Thoracic aorta (tissue), 2 donors: ENCODE measurements at places on chromosomes 13 and 19. TPM values are rescaled to one million over a fixed set of nuclear protein-coding genes. Genes with fewer than 3 reads are reported as not detected.

METTL21C gene
- not detected for total RNA-seq

MEX3D gene
- total RNA-seq: 26.4 TPM

SLC10A2 gene
- total RNA-seq: not detected

ZNF235 gene
- 12.6 TPM for total RNA-seq

DACT3 gene
- total RNA-seq: 118 TPM

SYNGR4 gene
- total RNA-seq: not detected

CERS1 gene
- total RNA-seq: 1.1 TPM

CDKN2D gene
- 16.2 TPM for total RNA-seq

NPHS1 gene
- total RNA-seq: not detected

CLIP3 gene
- 29.0 TPM for total RNA-seq
